ENCODE measurements at places on chromosomes 5 and 9.

GRCh38 chr5:76471987-76472334 is 68.9 kb downstream of the IQGAP2 start:
- no peak for DNase-seq

GRCh38 chr5:149279661-149280060 is 8.0 kb downstream of the AFAP1L1 start:
- no peak for DNase-seq

GRCh38 chr5:61738446-61738845 is 406.4 kb downstream of the ZSWIM6 start:
- DNase-seq = no peak

GRCh38 chr5:168819004-168819621 is 239.9 kb upstream of the PANK3 start:
- no peak for DNase-seq

DNA sequence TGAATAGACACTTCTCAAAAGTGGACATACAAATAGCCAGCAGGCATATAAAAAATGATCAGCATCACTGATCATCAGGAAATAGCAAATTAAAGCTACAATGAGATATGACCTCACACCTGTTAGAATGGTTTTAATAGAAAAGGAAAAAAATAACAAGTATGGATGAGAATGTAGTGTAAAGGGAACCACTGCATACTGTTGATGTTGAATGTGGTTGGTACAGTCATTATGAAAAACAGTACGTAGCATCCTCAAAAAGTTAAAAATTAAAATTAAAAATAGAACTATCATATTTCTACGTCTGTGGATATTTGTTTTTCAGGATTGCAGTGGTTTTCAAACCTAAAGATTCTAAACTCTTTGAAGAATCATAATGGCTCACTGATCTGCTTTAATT is 215.1 kb upstream of the NREP start:
- DNase-seq = no peak

DNA sequence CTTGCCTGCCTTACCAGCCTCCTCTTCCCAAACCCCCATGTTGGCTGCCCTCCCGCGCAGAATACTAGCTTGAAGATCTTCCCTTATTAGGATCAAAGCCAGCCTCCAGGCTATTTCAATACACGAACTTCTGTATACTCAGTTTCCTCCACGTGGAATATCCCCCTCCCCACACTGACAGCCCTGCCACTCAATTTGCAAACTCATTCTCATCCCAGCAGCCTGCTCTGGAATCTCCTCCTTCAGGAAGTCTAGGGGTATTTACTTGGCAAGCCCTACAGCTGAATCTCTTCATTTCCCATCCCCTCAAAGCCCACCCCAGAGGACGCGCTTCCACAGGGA is 157.0 kb upstream of the SMIM23 start:
- no peak for DNase-seq

DNA sequence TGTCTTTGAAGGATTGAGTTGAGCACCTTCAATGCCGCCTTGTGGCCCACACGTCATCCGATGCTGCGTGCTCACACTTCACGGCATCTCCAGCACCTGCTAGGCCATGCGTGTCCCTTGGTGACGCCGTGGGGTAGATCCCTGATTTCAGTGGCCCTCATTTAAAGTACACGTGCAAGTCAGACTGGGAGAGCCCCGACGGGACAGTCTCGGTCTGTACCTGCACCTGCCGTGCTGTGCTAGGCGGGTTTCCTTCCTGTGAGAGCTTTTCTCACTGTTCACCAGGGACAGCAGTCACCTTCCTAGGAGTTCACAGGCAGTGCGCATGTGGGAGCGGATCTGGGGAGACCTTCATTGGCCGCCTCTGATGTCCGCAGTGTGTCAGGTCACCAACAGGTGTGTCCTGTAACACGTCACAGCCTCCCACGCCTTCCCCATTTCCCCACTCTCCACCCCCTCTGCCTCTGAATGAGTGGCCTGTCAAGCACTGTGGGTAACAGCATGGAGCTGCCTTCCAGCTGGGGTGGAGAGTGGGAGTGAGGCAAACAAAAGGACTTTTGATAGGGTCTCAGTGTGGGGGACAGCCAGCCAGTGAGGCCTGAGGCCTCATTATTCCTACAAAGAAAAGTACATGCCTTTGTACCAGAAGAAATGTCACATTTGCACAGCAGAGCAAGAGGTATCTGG is 236.4 kb downstream of the FANCC start:
- DNase-seq = no peak

DNA sequence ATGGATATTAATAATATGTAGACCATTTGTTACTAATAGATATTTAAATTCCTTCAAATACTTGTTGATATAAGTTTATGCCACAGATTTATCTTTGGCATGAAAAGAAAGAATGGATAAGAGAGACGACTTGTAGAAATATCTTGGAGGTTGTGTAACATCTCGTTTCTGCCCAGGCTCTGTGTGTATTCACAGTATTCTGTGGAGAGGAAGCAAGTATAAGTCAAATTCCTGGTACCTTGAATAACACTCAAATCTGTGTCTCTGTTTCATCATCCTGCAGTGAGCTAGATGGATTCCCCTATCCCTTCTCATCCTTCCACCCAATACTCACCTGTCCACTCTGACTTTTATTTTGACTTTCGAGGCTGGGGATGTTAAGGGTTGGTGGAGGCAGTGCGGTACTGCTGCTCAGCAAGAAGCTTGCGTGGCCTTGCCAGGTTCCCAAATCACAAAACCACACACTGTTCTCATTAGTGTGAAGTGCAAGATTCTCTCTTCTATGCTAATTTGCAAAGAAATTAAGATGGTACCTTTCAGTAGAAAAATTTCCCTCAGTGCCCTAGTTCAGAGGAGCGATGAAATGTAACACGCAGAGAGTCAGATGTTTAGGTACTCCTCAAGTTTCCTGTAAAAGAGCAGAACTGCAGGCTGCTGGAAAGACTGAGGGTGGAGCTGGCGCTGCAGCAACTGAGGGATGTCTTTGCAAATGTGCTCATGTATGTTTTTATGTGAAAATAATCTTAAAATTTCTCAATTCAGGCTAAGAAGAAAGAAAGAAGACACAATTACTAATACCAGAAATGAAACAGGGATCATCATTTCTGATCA is 42.6 kb upstream of the ANKRD18A start:
- DNase-seq = no peak

- DNase-seq = no peak
Measured at GRCh38 chr5:82561797-82562196, 283.6 kb upstream of the RPS23 start.

- DNase-seq = no peak
Measured at GRCh38 chr5:1804001-1804690, 2.9 kb downstream of the NDUFS6 start.

GRCh38 chr9:99029083-99029645 is 75.7 kb upstream of the TGFBR1 start:
- DNase-seq = no peak

DNA sequence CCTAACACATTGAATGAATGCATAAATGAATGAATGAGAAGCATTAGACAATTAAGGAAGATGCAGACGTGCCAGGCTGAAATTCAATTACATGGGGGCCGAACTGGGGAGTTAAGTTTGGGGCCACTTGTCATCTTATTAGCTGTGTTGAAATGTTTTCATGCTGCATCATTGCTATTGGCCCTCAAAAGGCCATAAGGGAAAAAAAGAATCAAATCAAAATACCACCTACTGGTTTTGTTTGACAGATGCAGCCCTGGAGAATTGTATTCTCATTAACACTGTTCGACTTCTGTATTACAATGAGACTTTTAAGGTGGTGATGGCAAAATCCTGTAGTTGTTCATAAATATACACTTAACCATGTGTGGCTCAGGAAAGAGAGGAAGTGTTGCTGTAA is 38.4 kb downstream of the UBE2QL1 start:
- DNase-seq = no peak

- no peak for DNase-seq
Measured at GRCh38 chr5:108930107-108930506, 182.4 kb downstream of the FER start.

GRCh38 chr9:2469681-2470221 is 151.8 kb upstream of the VLDLR start:
- peak; percentile 45 for DNase-seq

GRCh38 chr5:61320860-61321259 is 11.2 kb upstream of the ZSWIM6 start:
- no peak for DNase-seq

Data from activated CD8-positive, alpha-beta T cell treated with anti-CD3 and anti-CD28 coated beads for 36 hours (primary cell).